ENCODE measurements at places on chromosomes 11 and 22.

GRCh38 chr11:102283116-102283485 is 34.2 kb upstream of the BIRC3 start:
- no peak for DNase-seq

DNA sequence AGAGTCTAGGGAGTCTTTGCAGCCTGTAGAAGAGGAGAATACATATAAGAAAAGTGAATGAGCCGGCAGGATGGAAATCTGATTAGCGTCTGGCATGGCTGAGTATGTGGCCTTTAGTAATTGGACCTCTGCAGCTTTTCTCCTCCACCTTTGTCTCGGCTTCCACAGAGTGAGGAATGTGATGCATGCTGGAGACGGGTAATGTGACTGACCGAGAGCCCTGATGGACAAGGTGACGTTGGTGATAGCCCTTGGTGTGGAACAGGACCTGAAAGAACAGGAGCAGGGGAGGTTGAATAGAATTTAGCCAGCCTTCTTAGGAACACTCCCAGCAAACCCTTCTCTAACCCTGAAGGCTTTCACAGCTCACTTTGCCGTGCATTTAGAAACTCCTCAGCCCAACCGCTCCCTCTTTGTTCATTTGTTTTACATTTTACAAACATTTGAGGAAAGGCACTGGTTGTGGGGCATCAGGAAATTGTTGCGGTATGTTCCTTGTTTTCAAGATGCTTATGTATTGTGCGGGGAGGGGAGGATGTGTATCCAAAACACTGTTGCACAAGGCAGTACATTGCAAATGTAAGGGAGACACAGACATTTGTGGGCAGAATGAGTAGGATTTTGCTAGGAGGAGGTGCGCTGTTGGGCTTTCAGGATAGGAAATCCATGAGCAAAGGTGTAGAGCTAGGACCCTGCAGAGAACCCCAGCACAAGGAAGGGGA is 6.9 kb downstream of the GTPBP1 start:
- DNase-seq = no peak

GRCh38 chr11:57283231-57283990 is 41.3 kb downstream of the TNKS1BP1 start:
- no peak for DNase-seq

DNA sequence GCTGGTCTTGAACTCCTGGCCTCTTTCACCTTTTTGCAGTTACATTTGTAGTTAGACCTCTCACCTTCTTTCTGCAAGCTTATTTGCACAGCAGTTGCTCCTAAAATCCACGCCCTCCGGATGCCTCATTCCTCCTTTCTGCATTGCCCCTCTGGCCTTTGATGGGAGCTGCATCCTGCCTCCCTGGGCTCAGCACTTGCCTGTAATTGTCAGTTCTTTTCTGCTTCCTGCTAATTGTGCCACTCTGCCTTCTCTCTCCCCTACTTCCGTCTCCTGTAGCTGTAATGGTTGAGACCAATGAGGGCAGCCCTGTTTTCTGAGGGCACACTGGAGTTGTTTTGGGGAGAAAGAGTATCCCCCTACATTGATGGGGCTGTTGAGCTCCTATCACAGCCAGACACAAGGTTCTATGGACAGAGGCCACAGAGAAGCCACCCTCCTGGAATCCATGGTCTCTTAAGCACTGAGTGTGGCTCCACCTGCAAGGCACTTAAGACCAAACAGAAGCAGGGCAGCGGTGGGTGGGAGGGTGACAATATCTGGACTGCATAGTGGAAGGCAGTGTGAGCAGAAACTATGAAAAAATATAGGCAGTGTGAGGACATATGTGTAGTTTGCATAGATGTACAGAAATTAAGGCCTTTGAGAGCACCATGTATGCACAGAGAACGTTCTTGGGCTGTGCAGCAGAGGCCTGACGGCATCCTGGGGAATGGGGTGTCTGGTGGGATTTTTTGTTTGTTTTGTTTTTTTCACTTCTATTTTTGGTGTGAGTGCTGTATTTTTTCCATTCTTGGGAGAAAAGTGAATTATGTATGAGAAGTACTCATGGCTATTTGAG is 30.5 kb downstream of the YDJC start:
- DNase-seq = no peak

GRCh38 chr11:108220721-108221336 is 1.6 kb downstream of the NPAT start:
- no peak for DNase-seq

DNA sequence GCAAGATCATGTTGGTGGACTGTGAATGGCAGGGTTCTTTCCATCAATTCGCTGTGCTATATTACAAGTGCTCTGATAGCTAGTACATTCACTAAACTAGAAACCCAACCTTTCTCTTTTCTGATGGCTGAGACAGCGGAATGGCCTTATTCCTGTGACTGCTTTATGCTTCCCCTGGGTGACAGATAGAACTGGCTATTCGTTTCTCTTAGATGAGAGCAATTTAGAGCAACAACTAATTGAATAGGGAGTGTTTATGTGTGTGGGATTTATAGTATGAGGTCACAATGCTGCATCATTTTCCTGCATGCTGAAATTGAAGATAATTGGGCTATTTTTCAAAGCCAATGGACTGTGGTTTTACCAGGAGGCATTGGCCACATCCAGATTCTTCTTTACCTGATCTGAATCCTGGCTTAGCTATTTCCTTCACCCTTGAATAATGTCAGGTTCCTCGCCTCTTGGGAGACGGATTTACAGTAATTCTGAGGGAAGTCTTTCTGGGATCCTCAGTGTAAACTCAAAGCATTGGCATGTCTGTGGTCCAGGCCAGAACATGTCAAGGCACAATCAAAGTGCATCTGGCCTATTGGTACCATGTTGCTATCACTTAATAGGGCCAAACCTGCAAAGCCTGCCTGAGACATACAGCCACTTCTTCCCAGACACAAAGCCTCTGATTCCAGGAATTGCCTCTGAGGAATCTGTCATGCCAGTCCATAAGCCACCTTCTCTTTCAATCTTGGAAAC is 775.0 kb upstream of the API5 start:
- DNase-seq = no peak

- no peak for DNase-seq
Observed at GRCh38 chr22:45529105-45529504, 26.4 kb downstream of the FBLN1 start.

- DNase-seq = no peak
Observed at GRCh38 chr22:32217465-32217864, 12.6 kb upstream of the RFPL2 start.

DNA sequence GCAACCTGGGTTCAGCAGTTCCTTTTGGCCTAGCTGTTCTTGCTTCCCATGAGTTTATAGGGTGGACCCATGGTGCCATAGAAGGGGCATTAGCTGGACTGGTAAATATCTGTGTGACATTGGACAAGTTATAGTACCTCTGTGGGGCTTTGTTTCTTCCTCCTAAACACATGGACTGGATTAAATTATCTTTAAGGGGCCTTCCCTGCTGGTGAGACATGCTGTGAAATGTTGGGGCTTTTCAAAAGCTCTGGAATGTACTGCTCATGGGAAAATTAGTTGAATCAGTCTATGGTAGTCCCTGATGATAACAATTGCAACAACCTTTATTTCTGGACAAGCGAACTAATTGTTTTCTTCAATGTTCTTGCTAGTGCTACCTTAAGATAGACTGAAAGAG is 276.2 kb downstream of the BLID start:
- no peak for DNase-seq

DNA sequence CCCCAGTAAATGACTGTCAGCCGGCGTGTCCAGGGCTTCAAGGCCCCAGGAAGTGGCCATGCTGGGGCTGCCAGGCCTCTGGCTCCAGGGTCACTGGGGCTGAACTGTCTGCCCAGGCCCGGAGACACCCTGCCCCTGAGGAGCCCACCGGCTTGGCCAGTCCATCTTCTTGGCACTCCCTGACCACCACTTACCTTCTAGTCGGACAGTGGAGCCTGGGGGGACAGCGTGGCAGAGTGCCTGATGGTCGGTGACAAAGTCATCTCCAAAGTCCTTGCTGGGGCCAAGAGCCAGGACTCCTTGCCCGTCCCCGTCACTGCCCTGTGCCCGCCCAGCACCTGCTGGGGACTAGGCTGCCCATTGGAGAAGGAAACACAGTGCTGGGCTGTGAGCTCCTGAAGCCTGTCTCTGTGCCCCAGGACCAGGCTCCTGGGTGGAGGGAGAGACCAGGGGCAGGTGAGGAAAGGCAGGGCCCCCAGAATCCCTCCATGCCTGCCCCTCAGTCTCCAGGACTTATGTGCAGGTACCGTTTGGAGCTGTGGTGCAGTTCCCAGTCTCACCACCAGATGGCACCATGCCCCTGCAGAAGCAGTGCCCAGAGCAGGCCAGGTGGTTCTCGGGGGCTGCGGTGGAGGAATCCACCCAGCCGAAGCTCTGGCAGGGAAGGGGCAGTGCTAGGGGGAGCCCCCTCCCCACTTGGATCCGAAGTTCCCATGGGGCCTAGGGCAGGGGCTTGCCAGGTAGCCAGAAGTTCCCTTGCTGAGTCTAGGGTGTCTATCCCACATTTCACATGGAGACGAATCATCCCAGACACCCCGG is 6.0 kb upstream of the CCDC188 start:
- peak; percentile 34 for DNase-seq

- DNase-seq = no peak
Observed at GRCh38 chr11:32029721-32030120, 61.2 kb upstream of the RCN1 start.

GRCh38 chr11:11069841-11070835 is 212.3 kb upstream of the ZBED5 start:
- no peak for DNase-seq

GRCh38 chr22:21000207-21000986 is 1.5 kb downstream of the THAP7 start:
- no peak for DNase-seq

GRCh38 chr11:30583476-30584280 is 2.5 kb downstream of the MPPED2 start:
- DNase-seq = no peak
